ENCODE measurements at places on chromosomes 3 and 15.

GRCh38 chr3:27500035-27500434, 15.9 kb upstream of the SLC4A7 start:
- DNase-seq = no peak

DNA sequence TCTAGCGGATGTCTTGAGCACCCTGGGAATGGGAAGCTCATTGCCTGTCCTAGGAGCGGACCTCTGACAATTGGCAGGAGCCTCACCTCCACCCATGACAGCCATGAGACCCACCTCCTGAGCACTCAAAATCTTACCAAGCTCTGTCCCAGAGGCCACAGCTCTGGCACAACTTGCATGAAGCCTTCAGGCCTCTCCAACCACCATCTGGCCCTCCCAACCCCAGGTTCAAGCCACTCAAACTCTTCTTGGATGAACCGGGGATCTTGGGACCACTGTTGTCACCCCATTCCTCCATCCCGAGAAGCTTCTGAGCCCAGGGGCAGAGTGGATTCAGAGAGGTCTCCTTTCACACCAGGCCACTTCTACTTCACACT, 1.5 kb downstream of the VIPR1 start:
- no peak for DNase-seq

DNA sequence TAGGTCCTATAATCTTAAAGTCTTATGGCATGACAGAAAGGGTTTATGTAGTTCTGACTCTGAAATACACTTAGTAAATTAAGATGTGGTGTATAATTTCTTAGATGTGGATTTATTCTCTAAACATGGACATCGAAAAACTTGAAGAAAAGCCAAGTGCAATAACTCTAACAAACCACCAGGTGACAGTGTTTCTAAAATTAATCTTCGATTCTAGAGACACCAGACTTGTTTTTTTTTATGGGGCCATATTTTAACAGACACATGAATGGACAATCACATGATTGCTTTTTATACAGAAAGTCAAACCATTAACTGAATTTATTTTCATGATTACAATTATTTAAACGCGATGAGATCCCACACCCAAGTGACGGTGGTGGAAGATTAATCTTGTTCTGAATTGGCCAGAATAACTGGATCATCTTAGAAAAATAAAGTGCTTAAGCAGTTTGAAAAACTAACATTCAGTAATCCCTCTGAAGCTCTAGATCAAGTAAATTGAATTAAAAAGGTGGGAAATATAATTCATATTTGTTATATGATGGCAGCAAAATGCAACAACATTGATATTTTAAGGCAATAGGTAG, 305.1 kb downstream of the LSAMP start:
- peak; percentile 39 for DNase-seq

DNA sequence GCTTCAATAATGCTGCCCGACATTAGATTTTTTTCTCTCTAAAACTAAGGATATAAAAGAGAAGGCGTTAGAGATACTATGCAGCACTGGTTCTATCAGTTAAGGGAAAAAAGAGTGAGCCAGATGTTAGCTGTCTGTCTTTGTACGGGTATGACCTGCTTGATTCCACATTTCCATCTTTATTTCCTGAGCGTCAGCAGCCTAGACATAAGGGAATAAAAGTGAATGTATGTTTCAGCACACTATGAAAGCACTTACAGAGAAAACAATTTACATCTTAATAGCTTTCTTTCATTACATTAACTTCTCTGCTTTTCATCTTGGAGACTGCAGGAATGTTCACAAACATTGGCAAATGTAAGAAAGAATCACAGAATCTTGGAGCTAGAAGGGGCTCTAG, 319.3 kb downstream of the CTNNB1 start:
- no peak for DNase-seq

DNA sequence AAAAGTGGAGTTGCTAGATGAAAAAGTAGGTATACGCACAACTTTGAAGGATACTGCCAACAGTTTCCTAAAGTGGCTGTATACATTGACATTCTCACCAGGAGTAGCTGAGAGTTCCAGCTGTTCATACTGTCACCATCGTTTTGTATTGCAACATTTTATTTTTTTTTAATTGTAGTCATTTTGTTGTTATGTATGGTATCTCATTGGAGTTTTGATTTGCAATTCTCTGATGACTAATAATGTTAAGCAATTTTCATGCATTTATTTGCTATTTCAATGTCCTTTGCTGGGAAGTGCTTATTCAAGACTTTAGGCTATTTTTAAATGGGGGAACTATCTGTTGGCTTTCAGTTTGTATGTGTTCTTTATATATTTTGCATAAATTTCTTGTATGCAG, 185.1 kb upstream of the TGFBR2 start:
- peak; percentile 70 for DNase-seq

GRCh38 chr3:43533009-43533408, 88.8 kb downstream of the ANO10 start:
- no peak for DNase-seq

- no peak for DNase-seq
These were observed 7.5 kb downstream of the TMF1 start for GRCh38 chr3:69044608-69045007.

DNA sequence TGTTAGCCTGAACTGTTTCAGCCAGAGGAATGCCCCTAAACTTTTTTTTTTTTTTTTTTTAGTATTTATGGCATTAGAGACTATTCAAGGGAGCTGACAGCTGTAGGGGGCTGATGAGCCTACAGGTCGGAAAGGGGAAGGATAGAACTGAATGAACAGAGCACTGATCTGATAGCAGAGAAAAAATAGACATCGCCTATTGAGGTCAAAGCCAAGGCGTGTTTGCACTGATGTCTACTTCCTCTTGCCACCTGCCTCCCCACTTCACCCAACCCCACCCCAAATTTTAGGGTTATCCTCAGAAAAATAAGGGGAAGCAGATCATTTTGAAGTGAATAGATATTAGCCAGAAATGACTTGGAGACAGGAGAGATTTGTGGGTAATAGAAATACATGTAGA, 3.0 kb upstream of the ZMAT3 start:
- DNase-seq = no peak

- no peak for DNase-seq
These were observed 383.4 kb downstream of the MECOM start for GRCh38 chr3:169280010-169280585.

DNA sequence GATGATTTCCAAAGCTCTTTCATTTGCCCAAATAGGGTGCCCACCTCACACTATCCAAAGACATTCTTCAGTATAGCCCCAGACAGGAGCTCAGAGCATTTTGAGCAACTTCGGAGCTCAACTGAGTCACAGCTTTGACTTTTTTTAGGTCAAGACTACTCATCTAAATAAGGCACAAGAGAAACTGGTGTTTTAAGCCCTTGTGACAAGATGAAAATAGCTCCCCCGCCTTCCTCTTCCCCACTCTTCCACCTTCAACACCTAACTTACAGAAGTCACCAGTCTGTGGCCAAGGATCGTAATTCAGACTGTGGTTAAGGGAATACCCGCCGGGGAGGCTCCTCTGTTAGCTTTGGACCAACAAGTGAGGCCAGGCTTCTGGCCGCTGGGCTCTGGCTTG, 60.4 kb upstream of the CA12 start:
- DNase-seq = no peak

DNA sequence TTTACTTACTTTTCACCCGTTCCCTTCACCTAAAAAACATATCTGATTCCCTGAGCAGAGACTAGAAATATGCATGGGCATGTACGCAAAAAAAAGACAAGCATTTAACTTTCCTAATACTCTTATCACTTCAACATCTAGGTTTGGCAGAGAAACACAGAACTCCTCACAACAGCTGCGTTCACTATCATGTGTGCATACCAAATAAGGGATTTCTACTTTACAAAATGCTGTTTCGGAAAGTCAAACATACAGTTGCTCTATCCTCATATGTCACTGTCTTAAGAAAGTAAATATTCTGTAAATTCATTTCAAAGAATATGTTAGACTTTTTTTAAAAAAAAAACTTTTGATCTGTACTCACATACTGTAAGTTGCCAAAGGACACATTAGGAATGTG, 65.1 kb upstream of the CBLB start:
- peak; percentile 28 for DNase-seq

GRCh38 chr15:101024073-101024695, 105.0 kb downstream of the LRRK1 start:
- peak; percentile 36 for DNase-seq

DNA sequence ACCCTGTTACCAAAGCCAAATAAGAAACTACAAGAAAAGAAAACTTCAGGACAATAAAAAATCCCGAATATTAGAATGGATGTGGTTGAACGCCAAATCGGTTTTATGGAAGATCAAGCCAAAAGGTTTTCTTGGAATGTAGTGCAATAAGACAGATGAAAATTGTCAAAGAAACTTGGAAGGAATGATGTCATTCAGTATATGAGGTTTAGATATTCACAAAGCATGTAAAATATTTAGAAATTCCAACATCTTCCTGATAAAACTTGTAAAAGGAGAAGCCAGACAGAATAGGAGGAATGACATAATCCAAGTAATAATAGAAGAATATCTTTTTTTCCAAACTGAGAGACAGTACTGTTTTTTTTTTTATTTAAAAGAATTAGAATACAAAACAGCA, 130.3 kb upstream of the ZPLD1 start:
- no peak for DNase-seq

DNA sequence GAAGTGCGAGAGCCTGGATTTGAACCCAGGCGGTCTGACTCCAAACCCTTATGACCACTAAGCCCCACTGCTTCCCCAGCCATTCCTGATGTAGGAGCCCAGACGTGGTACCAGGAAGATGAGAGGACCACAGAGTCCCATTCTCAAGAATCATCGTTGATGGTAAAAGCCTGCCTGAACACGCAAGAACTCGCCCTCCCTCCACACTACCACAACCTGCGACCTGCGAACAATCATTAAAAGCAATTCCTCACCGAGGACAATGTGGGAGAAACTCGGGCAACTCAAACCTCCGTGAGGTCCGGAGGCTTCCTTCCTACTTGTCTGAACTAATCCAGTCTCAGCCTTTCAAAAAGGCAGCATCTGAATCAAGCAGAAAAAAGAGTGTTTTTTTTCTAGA, 10.3 kb downstream of the MAGI1 start:
- DNase-seq = no peak

GRCh38 chr3:79172241-79172640, 595.6 kb downstream of the ROBO1 start:
- DNase-seq = peak; percentile 14

Data from fibroblast of skin of right biceps (primary cell).